ENCODE measurements at places on chromosomes 2 and 18.

DNA sequence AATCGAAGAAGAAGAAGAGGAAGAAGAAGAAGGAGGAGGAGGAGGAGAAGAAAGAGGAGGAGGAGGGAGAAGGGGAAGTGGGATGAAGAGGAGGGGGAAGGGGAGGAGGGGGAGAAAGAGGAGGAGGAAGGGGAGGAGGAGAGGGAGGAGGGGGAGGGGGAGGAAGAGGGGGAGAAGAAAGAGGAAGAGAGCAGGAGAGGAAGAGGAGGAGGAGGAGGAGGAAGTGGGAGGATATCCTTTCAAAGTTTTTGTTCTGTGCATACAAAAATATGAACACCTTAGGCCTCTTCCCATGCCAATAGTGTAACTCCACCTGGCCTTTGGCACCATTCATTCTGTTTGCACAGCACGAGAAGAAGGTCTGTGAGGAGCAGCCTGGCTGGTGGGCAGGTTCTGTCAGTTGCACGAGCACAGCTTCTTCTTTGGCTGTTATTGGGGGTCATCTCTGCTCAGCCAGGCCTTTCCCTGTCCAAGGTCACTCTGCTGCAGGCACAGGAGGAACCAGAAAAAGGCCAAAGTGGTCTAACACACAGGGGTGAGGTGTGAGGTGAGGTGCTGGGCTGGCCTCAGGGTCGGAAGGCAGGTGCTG lies 25.8 kb upstream of the PLB1 start:
- DNase-seq: no peak

- no peak for DNase-seq
Observed at GRCh38 chr2:10433264-10433946, 14.7 kb downstream of the ODC1 start.

DNA sequence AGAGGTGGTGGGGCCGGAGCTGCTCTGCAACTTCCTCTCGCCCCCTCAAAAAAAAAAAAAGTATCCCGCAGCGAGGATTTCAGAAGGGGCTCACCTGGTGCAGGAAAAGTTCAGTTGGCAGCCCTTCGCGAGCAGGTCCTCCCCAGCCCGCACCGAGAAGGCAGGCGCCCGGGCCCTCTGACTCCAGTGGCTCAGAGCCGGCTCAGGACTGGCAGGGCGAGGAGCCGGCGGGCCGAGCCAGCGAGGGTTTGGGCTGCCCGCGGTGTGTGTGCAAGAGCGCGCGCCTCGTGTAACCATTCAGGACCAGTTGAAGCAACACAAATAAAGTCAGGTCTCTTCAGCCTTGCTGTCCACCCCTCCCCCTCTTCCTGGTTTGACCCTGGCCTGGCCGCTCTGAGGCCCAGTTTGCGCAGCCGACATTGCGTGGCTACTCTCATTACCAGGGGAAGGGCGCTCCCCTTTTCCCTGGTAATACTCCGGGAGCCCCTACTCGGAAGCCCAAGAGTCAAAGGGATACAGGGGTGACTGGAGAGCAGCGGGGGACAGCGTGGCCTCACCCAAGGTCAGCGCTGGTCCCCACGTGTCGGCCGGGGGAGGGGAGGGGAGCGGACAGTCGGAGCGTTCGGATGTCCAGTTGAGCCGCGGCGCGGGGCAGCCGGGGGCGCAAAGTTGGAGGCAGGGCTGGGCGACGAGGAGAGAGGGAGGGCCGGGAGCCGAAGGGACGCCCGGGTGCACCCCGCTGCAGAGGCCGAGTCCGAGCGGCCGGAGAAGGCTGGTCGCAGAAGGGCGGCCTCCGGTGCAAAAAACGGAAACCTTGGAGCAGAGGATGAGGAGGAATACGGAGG lies 12.3 kb downstream of the EN1 start:
- no peak for DNase-seq

- no peak for DNase-seq
Observed at GRCh38 chr2:140596447-140596846, 1534.4 kb downstream of the LRP1B start.

DNA sequence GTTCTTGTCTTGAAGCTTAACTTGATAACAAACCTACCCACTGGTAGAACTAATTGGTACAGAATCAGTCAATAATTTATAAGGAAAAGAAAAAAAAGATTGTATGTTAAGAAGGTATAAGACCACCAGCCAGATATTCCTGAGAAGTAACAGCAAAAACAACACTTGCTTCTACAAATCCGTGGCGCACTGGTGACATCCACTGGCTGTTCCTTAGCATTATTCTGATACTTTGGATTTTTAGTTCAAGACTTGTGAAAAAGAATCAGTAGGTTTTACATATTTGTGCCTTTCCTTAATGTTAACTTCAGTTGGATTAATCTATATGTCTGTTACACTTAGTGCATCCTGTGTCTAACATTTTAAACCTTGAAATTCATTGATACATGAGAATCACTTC lies 141.8 kb downstream of the GRB14 start:
- DNase-seq: peak; percentile 7

- DNase-seq: no peak
Observed at GRCh38 chr2:99971326-99971900, 171.0 kb downstream of the AFF3 start.

DNA sequence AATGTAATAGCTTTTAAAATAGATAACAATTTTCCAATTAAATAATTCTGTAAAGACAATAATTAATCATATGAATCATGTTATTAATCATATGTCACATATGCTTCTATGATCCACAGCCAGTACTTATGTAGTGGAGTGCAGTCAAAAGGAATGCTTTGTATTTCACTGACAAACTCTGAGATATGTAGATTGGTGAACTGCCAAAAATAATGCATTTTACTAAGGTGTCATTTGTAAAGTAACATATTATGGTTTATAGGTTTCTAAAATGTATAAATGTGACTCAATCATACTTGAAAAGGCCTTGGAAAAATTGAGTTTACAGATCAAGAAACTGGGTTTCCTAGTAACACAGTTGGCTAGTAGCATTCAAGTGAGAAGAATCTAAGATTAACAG lies 93.8 kb upstream of the KCNH7 start:
- DNase-seq: no peak

GRCh38 chr2:187358531-187358930 lies 89.5 kb downstream of the CALCRL start:
- no peak for DNase-seq

DNA sequence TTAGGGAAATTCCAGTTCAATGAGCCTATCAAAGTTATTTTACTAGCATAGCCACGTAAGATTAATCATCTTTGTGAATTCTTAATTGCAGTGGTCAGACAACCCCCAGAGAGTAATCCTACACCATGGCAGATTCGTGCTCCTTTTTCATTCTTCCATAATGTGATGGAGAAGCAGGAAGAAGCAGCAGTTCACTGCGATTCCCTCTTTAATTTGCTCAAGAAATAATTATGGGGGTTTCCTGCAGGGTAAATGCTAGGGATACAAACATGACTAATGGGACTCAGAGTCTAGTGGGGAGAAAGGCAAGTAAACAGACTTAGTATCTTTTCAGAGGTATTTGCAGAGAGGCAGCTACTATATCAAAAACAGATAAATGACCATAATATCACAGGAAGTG lies 175.8 kb upstream of the HNRNPA3 start:
- no peak for DNase-seq

- DNase-seq: peak; percentile 59
Observed at GRCh38 chr18:62485684-62486083, 37.1 kb upstream of the ZCCHC2 start.

DNA sequence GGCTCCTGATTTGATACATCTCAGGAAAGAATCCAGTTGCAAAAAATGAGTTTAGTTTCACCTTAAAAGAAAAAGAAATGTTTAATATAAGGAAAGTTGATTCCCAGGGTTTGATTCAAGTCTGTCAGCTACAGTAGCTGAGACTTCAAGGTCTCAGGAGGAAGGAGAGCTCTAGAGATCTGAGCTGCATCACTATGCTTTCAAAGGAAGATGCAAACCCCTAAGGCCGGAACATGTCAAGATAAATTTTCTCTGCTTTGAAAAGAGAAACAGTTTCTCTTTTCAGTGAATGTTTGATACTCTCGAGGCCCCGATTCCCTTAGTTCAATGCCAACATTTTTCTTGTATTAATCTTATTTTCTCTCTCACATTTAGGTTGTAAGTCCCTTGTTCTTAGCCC lies 128.6 kb downstream of the RGPD3 start:
- DNase-seq: no peak

- no peak for DNase-seq
Observed at GRCh38 chr2:23793476-23793875, 133.4 kb downstream of the ATAD2B start.

GRCh38 chr18:67232406-67232805 lies 284.1 kb downstream of the DSEL start:
- no peak for DNase-seq

- peak; percentile 36 for DNase-seq
Observed at GRCh38 chr2:223727562-223727961, 109.8 kb downstream of the AP1S3 start.

GRCh38 chr18:12060182-12060870 lies 33.3 kb upstream of the ANKRD62 start:
- no peak for DNase-seq

DNA sequence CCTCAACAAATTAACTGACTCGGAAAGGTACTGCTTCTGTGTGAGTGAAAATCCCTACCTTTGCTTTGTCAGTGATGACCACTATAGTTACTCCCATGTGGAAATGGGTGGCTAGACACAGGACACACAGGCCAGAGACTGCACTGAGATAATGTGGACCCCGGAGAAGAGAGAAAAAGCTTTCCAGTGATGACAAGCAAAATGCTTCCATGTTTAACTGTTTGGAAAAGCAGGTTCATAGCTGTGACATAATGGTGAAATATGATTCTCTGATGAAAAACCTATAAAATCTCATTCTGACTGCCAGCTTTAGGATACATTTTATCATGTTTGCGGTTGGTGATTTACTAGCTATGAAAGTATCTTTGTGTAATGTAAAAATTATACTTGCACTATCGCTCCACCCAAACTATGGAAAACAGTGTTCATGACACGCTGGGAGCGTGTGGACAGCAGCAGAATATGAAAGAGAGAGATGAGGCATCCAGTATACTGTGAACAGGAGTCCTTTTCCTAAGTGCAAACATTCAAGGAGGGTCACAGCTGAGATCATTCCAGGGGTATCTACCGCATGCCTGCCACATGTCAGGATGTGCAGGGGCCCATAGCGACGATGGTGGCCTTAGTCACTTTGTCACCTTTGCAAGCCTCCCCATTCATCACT lies 782.7 kb upstream of the SOX11 start:
- DNase-seq: no peak

- no peak for DNase-seq
Observed at GRCh38 chr18:44410740-44411139, 269.9 kb upstream of the SETBP1 start.

DNA sequence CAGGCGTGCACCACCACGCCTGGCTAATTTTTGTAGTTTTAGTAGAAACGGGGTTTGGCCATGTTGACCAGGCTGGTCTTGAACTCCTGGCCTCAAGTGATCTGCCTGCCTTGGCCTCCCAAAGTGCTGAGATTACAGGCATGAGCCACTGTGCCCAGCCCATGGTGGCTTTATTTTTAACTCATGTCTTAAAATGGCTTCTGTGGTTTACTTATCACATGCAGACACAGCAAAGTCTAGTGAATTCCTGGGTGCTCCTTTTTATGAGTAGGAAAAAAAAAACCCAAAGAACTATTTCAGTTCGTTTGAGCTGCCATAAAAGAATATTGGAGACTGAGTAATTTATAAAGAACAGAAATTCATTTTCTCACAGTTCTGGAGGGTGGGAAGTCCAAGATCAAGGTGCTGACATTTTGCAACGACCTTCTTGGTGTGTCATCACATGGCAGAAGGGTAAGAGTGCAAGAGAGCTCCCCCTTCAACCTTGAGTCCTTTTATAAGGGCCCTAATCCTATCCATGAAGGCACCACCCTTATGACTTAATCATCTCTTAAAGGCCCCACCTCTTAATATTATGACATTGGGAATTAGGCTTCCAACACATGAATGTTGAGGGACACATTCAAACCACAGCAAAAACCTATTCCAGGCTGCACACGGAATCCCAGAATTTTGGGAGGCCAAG lies 12.6 kb upstream of the REL start:
- no peak for DNase-seq

GRCh38 chr2:153601812-153602211 lies 123.2 kb upstream of the RPRM start:
- no peak for DNase-seq

DNA sequence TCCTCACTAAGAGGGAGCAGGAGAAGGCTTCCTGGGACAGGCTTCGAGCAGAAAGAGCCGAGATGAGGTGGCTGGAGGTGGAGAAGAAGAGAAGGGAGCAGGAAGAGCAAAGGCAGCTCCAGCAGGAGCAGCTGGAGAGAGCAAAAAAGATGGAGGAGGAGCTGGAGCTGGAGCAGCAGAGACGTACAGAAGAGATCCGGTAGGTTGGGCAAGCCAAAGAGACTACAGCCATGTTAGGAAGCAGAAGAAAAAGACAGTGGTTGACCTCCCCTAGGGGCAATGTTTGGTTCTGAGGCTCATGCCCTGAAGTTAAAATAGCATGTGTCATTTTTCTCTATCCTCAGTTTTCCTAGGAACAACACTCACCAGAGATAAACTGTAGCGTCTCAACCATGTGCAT lies 45.1 kb downstream of the SUMO1 start:
- no peak for DNase-seq
